ENCODE measurements at places on chromosomes 16 and 17.

GRCh38 chr16:88366704-88367047 is 16.1 kb upstream of the ZNF469 start:
- DNase-seq = no peak

GRCh38 chr17:8954339-8954738 is 11.2 kb downstream of the PIK3R5 start:
- peak; percentile 49 for DNase-seq

DNA sequence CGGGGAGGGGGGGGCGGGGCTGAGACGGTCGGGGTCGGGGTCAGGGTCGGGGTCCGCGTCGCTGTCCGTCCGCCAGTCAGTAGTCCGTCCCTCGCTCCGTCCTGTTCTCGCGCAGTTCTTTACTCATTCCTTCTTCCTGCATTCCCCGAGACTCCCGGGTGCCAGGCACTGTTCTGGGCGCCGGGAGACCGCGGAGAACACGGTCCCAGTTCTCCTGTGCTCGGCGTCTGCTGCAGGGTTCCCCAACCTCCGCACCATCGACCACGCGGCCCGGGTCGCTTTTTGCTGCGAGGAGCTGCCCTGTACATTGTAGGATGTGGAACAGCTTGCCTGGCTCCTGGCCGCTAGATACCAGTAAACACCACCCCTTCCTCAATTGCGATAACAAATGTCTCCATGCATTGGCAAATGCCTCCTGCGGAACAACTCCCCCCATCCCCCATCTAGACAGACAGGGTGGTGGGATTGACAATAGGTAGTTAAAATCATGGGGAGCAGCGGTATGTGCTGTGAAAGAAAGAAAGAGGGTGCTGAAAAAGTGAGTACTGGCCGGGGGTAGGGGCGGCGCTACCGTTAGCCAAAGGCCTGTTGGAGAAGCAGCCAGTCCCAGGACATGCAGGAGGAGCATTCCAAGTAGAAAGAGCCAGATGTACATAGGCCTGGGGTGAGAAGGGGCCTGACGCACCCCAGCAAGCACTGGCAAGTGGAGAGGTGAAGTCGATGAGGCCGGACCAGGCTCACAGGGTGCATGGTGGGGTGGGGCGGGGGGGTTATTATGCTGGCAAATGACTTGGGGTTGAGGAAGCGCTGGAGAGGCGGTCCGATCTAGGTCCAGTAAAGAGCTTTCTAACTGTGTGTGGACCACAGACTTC is 631 bp downstream of the TRAF7 start:
- no peak for DNase-seq

DNA sequence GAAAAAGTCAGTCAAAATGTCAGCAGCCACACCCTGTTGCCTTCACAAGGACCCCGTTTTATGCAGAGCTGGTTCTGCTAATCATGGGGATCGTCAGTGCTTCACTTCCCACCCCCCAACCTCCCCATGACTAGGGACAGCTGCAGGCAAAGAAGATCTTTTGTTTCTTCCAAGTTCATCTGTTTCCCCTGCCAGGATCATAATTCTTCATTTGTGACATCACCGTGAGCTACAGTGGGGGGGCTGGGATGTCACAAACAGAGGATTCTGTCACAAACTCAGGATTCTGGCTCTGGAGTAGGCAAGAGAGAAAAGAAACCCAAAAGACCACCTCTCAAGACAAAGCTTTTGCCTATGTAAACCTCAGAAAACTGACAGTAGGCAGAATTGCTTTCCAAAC is 24.7 kb downstream of the DNAJC7 start:
- no peak for DNase-seq

DNA sequence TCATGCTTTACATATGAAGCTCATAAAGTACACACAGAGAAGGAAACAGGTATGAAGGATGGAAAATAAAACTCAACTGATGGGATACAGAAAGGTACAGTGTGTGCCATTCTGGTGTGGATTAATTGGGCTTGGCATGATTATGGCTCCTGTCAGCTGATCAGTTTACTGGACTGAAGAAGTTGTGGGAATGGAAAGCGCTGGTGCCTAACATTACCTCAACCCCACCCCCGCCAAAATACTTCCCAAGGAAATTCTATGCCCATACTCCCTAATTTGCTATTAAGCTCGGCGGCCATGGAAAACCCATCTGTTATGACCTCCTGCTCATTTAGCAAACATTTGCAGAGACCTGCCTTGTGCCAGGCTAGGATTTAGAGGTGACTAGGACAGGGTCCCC is 16.6 kb upstream of the PMFBP1 start:
- no peak for DNase-seq

- DNase-seq = no peak
Observed at GRCh38 chr17:74484066-74484465, 17.6 kb downstream of the CD300A start.

DNA sequence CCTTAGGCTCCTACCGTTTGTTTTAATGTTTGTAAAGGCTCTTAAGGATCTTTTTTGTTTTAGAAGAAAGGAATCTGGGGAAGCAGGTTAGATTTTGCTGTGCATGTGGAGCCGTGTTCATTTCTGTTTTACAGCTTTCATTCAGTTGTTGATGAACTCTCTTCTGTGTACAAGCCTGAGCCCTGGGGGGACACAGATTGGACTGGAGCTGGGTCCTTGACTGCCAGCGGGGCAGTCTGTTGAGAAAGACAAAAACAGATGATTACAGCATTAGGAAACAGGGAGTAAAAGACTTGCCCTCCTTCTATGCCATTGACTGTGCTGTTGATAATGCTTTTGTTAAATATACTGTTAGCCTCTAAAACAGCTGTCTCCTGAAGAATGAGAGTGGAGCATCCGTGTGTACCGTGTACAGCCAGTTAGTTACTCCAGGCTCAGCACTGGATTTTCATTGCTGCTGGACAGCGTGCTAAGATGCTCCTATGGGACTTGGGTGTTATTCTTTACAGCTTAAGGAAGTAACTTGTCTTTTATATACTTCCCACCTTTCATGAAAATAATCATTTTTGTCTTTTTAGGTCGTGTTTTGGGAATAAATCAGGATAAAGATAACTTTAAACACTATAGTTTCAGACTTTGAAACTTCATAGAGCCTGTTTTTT is 3.2 kb downstream of the MAP1LC3B start:
- no peak for DNase-seq

- no peak for DNase-seq
Observed at GRCh38 chr16:70453117-70453891, 1.1 kb upstream of the FCSK start.

DNA sequence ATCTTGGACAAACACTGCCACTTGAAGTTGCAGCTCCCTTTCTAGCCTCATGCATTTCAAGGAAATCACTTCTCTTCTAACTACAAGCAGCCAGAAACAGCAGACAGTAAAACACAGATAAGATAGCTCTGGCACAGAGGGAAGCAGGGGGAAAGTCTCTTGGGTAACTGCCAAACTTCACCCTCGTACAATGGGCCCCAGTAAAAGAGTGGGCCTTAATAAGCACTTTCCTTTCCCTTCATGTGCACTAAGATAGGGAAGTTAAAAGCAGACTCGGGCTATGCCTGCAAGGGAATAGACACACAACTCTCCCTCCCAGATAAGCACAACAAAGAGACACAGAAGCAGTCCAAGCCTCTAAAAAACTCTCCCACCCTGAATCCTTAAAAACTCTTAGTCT is 4.2 kb upstream of the KRTAP4-5 start:
- no peak for DNase-seq
